NCI-H2171 treated with DMSO at 0.1 percent for 48 hours (cell line): ENCODE measurements at places on chromosomes 4 and X.
A peak's percentile ranks its signal among the peaks of the same experiment; 100 is the strongest.

DNA sequence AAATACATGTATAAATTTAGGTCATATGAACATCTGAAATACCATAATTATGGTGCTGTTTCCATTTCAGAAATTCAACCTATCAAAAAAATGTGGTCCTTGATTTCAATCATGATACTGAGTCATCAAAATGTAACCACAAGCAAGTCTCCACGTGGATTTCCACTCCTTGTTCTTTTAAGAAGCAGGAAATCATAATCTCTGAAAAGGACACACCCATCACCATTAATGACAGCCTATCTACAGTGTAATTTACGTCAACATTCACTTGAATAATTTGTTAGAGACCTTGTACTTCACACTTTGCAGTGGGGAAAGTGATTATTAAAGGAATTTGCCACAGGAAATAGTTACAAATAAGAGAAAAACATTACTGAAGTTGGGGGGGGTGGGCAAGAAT is 17.7 kb upstream of the SLC7A11 start:
- DNase-seq = no peak

DNA sequence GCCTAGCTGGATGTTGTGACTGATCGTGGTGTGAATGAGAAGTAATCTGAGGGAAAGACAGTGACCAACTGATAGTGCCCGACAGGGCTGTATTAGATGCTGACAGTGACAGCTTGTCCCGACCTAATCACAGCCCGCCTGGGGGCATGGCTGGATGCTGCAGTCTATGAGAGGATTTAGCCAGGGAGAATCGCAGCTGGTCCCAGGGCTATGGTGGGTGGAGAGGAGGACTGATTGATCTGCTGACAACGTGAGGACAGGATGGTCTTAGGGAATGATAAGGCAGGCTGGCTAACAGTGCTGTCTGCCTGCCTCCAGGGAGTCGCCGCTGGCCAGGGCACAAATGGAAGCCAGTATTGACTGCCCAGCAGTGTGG is 621 bp upstream of the SUV39H1 start:
- peak; percentile 13 for DNase-seq

DNA sequence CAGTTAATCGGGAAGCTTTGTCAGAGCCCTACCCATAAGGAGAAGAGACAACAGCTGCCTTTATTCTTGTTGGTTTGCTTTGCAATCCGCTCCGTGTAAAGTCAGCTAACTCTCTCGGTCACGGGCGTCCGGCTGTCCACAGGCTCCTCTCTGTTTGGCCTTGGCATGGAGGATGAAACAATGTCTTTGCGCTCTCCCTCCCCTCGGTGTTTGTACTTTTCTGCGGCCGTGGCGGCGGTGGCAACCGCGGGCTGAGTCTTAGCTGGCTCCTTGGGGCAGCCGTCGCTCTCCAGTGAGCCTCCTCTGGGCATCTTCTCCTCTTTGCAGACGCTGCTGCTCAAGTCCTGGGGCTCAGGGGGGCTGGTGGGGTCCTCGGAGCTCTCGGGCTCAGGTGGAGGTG is 10.6 kb upstream of the IRAK1 start:
- DNase-seq = no peak

GRCh38 chr4:38113132-38113531 is 152.9 kb downstream of the PTTG2 start:
- no peak for DNase-seq

DNA sequence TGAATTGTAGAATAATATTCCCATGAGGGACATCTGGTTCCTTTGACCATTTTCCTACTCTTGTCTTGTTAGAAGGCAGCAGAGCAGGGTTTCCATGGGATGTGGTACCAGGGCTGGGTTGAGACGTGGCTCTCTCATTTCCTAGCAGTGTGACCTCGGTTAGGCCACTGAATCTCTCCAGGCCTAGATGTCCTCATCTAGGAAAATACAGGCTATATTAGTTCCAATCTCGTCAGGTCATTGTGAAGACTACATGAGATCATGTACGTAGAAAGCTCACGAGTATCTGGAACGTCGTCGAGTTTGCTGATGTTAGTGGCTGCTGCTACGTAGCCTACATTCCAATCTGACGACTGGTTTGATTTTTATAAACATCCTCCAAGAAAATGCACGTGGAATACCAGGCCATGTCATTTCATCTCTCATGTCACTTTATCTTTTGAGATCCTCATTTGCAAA is 278.2 kb upstream of the GATB start:
- DNase-seq = no peak

DNA sequence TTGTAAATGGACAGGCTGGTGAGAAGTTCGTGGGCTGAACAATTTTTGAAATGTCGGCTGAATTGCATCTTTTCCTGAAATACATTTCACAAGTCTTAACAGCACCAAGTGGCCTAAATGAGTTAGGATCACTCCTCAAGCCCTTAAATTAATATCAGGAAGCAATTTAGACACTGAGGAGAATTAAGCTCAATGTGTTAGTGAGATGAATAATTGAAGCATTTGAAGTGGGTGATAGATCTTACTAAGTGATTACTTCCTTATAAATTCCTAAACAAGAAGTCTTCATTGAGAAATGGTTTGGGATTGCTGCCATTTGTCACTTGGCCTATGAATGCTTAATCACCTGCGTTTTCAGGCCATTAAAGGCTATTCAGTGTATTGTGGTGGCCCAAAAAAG is 116.8 kb downstream of the NAA11 start:
- no peak for DNase-seq
